T follicular helper cell (primary cell): ENCODE measurements at places on chromosomes 12 and 14.
A peak's percentile ranks its signal among the peaks of the same experiment; 100 is the strongest.

GRCh38 chr12:25792031-25792430 is 166.5 kb upstream of the RASSF8 start:
- no peak for DNase-seq

- DNase-seq, result no peak
Observed at GRCh38 chr14:37247791-37248461, 50.2 kb downstream of the MIPOL1 start.

DNA sequence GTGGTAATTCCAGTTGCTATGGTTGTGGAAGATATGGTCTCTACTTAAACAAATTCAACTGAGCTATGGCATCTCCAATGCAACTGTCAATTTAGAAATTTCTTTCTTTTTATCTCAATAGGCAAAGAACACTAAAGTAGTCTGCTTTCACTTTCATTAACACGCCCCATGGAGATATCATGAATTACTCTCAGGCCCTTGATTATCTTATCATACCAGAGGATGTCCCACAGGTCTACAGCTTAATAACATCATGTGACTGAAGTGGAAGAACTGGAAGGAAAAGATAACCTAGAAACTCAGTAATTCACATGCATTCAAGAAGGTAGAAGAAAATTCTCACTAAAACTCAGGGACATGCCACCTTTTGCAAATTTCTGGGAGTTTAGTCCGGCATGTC is 114.3 kb downstream of the FLRT2 start:
- DNase-seq, result no peak

GRCh38 chr12:6278439-6279255 is 31.8 kb upstream of the PLEKHG6 start:
- DNase-seq, result peak; percentile 72

DNA sequence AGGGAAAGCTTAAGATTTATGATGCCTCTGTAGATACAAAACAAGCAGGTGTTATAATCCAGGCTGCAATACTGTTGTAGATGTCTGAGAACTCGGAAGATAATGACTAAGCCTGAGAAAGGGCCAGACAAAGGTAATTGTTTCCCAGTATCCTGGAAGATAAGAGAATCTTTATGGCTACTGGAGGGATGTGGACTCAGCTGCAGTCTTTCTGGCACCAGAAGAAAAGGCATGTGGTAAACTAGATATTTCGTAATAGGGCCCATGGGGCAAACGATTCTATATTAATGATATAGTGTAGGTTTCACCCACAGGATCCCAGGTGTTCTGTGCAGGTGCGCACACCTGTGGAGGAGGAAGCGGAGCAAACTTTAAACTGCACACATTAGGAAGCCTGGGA is 9.2 kb upstream of the APOLD1 start:
- DNase-seq, result no peak

DNA sequence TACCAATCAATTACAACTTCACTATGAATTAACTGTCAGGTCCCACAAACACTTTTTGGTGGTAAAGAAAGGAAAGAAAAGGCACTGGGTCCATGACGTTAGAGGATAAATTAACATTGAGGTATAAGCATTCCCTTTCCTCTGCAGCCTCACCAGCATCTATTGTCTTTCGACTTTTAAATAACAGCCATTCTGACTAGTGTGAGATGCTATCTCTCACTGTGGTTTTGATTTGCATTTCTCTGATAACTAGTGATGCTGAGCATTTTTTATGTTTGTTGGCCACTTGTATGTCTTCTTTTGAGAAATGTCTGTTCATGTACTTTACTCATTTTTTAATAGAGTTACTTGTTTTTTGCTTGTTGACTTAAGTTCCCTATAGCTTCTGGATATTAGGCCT is 9.4 kb downstream of the ANKS1B start:
- no peak for DNase-seq

DNA sequence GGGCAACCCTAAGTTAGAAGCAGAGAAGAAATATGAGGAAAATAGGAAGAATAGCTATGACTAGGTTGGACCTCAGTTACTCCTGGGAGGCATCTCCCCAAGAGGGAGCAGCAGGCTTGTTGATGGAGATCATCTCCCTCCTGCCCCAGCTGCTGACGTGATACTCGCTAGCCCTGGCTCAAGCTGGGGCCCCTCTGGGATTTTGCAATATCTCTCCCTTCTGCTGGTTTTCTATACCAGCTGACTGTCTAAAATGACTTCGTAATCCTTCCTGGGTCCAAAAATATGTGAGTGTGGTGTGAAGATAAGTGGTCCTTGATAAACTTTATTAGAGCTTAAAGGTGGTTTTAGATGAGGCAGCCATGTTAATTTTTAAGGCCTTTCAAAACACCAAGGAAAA is 4.5 kb upstream of the HECTD4 start:
- DNase-seq, result no peak

DNA sequence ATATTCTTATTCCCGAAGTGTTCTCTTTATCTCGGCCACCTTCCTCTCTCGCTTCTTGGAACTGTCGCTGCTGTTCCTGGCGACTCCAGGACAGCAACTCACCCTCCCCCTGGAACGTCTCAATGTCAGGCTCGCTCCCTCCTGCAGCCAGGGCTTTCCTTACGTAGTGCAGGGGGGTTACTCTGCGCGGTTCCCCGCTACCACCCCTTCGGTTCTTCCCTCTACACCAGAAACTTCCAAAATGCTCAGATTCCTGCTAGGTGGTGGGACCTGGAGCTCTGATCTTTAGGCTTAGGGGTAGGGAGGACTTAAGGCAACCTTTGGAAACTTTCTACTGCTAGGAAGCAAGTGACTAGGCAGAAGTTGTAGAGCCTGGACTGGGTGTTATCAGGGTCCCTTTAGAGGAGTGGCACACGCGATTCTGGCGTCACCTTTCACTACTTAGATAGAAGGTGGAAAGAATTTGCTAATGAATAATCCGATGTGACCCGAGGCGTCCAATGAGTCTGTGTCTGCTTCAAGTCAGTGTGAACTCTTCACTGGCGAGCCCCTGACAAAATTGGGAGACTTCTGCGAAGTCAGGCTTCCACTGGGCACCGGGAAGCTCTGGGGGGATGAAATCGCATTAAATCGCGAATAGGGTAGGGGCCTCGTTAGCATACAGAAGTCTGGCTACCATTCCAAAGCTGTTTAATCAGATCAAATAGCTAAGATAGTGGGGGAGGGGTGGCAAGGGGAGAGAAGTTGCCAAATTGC is 900 bp upstream of the DPF3 start:
- DNase-seq, result no peak

DNA sequence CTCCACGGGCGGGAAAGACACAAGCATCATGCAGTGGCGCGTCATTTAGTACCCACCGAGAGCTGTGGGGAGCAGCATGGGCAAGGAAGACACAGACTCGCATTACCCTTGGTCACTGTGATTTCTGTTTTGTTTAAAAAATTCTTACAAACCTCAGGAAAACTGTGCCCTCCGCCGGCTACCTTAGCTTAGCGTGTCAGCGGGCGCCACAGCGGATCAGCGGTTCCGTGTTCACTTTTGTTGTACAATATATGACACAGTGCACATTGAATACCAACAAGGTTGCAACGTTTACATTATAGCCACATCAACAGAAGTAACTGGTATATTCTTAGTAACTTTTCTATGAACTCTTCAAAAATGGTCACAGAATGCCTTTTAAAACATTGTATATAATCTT is 125.2 kb upstream of the EVL start:
- no peak for DNase-seq

- no peak for DNase-seq
Observed at GRCh38 chr12:78185109-78185508, 354.4 kb downstream of the NAV3 start.

DNA sequence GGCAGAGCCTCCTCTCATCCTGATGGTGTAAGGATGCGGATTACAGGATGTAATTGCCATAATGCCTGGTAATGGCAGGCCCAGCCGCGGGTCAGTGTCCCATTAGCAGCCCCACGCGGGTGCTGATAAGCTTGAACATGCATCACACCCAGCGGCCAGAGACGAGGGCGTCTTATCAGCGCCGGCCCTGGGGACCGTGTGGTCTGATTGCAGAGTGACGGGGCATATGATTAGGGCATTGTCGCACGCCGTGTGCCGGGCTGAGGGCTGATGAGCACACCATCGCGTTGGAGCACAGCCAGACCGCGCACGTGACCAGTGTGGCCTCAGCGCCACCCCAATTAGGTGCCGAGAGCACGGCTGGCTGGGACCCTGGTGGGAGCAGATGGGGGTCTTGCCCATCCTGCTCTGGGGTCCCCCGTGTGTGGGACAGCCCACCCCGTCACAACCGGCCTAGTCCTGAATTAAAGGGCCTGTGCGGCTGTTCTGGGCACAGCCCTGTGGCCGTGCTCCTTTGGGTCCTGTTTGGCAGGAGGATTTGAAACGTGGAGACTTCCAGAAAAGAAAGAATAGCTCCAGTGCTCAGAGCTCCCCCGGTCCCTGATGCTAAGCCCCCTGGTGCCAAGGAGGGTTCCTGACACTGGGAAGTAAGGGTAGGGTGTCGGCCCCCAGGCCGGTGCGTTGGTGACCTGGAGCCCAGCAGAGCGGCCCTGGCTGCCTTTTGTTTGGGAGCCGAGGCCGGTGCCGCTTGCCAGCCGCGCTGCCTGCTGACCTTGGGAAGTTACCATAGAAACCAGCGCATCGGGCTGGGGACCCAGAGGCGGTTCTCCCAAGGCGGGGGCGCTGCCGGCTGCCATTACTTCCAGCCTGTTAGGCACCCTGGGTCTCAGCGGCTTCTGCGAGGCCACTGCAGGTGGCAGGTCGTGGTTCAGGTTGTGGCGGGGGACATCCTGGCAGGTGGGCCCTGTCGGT is 20.7 kb downstream of the KIF26A start:
- DNase-seq, result no peak

DNA sequence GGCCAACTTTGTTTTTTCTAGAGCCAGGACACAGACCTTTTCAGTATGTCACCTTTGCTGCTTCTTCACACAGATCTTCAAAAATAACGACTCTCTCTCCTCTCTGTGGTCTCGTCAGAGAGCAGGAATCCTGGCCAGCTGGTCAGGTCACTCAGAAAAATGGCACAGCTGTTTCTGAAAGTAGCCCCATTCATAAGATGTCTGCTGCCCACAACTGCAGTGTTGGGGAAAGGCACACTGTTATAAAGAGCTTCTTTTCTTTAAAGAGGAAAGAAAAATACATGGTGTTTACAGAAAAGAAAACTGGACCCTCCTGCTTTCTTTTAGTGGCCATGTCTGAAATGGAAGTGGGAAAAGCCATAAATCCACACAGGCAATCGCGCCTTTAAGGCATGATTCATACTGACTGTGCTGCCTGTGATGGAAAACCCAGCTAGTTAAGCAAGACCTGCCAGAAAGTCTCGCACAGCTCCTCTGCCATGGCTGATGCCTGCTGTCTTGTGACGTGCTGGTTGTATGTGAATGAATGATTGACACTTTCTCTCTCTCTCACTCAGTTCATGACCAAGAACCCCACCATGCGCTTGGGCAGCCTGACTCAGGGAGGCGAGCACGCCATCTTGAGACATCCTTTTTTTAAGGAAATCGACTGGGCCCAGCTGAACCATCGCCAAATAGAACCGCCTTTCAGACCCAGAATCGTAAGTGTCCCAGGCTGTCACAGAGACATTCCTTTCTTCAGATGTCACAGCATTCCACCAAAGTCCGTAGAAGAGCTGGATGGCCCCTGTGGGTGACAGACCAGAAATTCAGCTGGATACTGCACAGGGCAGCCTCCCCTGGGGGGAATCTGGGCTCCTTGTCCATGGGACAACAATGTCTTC is 147.9 kb upstream of the HIF1A start:
- no peak for DNase-seq

GRCh38 chr12:2291182-2291832 is 238.5 kb downstream of the CACNA1C start:
- DNase-seq, result peak; percentile 2

DNA sequence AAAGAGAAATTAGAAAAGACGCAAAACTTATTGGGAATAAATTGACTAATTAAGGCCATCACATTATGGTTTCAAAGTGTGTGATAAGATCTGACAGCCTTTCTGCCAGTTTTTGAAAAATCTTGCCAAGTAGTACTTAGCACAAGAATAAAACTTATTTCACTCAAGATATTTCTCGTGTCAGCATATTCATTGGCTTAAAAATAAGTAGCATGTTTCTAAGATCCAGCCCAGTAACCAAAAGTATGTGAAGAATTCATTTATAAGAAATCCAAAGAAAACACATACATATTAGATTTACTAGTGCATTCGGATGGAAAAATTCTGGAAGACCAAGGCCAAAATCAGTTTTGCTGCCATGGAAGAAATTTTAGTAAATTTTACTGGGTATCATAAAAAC is 1135.0 kb downstream of the GALC start:
- no peak for DNase-seq

- DNase-seq, result no peak
Observed at GRCh38 chr12:4535092-4535491, 3.6 kb upstream of the RAD51AP1 start.

DNA sequence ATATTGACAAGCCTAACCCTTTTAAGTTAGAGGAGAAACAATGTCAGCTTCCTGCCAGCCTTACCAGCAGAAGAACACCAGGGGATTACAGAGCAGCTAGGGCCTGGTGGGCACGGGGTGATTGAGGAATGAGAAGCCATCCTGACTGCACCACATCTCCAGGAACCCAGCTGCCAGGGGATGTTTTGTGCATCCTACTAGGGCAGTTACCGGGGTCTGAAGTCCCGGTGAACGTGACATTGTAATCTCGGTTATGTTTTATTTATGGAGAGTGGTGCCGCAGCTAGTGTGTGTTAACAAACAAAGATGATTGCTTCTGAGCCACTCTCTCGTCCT is 115.9 kb downstream of the BCL11B start:
- no peak for DNase-seq

DNA sequence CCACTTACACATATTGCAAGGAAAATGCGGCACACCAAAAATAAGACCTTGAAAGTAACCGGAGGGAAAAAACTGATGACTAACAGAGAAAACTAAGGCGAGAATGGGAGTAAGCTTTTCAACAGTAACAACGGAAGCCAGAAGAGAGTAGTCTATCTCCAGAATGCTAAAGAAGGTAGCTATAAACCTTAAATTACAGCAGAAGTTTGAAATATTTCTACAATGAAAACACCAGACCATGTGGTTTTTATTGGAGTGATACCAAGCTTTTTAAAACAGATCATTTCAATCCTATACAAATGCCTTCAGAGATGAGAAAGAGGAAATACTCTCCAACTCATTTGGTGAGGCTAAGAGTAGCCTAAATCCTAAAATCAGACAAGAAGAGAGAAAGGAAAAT is 209.5 kb downstream of the ANO6 start:
- DNase-seq, result no peak

GRCh38 chr12:31220633-31221550 is 105.1 kb downstream of the SINHCAF start:
- no peak for DNase-seq

- DNase-seq, result no peak
Observed at GRCh38 chr12:116381744-116382685, 104.5 kb upstream of the MED13L start.
